ENCODE measurements at places on chromosomes 3 and 15.

DNA sequence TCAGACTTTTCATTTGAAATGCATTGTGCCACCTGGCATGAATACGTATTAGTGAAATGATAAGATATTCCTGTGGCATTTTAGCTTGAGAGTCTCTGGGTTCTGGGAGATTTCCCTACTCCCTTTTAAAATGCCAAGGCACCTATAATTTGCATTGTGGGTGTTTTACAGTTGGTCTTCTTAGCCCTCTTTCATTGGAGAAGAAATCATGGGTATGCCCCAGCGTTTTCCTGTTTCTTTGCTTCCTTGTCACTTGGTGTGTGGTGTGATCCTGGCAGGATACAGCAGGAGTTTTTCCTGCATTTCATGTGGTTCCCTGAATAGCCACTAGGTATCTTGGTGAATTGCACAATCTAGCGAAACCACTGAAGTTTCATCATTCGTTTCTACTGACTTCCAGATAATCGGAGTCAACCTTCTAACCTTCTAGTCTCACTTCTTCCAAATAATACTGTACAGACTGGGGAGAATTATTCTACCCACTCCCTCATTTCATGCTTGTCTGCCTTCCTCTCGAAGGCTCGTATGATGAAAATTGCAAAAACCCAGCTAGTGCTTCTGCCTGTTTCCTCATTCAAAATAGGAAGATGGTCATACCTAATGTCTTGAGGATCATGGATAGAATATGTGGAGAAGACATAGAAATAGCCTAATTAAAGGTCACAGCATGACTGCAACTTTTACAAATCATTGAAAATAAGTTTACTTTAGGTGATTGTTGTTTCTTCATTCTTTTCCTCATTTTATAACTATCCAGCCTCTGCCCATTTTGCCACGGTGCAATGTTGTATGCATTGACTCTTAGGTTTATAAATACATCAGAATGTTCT lies 2.6 kb downstream of the BHLHE40 start:
- no peak for DNase-seq

DNA sequence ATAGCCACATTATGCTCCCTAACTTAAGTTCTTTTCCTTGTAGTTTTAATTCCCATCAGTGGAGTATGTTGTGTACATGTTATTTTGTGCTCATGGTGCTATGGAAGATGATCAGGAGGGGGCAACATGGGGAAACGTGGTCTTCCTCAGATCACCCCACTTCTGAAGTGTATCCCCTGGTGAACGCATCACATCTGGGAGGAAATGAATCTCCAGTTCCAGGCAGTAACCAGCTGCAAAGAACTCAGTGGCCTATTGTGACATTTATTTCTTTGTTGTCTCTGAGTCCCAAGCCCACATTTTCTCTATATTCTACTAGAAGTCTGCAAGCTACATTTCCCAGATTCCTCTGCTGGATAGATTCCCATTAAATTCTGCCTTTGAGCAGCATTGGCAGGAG lies 217.0 kb downstream of the SATB1 start:
- no peak for DNase-seq

- DNase-seq, result no peak
These were observed 43.9 kb downstream of the SEMA3G start for GRCh38 chr3:52401021-52401420.

DNA sequence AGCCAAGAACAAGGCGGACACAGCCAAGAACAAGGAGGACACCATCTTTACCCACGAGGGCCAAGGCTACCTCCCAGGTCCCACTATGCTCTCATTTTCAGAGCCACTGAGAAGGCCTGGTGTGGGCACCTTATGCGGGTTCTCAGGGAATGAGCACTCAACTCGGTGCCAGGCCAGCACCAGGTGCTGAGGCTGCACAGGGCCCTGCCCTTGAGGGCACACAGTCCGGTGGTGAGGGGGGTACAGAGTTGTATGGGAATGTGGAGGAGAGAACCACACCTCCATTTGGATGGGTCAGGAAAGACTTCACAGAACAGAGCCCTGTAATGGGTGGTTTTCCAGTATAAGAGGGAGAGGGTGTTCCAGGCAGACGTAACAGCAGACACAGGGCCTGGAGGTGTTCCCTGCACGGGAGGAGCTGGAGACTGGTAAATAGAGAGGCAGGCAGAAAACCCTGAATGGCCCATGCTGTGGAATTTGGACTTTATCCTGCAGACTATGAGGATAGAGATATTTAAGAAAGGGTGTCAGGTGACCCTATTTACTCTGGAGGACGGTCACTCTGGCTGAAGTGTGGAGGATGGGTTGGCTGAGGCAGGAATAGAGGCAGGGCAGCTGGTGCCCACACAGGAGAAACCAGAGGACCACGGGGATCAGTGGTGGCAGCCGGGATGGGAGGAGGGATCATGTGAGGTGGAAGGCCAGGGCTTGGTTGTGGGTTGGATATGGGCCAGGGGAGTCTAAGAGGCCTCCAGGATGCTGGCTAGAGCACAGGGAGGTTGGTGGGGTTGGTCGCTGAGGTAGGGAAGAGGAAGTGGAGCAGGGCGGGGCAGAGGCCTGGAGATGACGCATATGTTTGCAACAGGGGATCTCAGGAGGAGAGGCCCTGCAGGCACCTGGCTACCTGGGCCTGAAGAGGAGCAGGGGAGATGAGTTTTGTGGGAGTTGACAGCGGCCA lies 34.6 kb downstream of the CRABP1 start:
- no peak for DNase-seq

- DNase-seq, result no peak
These were observed 168.2 kb upstream of the NR2F2 start for GRCh38 chr15:96162322-96162721.

DNA sequence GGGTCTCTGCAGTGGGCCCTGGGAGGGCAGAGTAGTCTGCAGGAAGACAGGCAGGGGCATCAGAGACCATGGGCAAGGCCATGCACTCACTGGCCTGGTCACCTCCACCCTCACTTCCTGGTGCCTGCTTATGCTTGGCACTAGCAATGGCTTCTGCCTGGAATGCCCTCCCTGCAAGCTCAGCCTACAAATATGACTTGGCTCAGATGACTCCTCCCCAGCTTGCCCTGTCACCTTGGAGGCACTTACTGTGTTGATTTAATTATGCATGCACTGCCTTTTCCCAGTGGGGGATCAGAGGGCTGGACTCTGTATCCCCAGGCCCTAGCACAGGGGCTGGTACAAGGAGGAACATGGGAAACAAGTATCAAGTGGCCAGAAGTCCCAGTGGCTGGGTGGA lies 7.8 kb downstream of the C3orf18 start:
- DNase-seq, result no peak

- no peak for DNase-seq
These were observed 474.9 kb downstream of the ROBO2 start for GRCh38 chr3:77514766-77515165.

GRCh38 chr3:40304352-40304751 lies 5.2 kb upstream of the EIF1B start:
- no peak for DNase-seq

DNA sequence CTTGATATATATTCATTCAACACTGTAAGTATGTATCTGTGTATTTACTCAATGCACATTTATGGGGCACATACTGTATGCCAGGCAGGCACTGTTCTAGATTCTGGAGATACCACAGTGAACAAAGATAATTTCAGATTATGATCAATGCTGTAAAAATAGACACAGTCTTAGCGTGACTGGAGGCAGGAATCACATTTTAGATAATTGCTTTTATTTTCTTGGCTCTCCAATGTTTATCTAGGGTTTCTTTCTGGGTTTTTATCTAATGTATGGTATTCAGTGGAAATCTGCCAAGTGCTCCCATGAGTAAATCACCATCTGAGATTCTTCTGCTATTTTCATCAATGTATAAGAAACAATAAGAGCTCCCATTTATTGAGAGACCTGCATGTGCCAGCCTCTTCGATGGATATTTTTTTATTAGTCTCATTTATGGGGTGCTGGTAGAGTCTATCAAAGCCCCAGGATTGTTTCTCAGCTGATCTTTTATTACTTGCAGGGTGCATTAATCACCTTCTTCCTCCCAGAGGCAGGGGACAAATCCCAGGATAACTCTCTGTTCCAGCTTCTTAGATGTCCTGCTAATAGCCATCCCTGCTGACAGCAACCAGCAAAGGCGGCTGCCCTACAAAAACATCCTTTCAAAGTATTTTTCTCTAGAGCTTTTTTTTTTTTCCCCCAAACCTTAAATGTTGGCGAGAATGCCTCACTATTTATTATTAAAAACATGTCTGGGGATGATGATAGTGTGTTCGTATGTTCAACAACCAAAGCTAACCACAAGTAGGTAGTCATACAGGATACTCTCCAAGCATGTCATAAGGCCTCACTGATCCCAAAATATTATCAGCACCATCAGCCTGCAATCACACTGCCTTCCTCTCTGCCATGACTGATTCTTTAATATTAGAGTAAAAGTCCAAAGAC lies 331.0 kb upstream of the RASGRP1 start:
- DNase-seq, result no peak

GRCh38 chr3:176740906-176741663 lies 456.2 kb downstream of the TBL1XR1 start:
- DNase-seq, result no peak

GRCh38 chr3:195274259-195274966 lies 3.5 kb upstream of the XXYLT1 start:
- DNase-seq, result no peak

DNA sequence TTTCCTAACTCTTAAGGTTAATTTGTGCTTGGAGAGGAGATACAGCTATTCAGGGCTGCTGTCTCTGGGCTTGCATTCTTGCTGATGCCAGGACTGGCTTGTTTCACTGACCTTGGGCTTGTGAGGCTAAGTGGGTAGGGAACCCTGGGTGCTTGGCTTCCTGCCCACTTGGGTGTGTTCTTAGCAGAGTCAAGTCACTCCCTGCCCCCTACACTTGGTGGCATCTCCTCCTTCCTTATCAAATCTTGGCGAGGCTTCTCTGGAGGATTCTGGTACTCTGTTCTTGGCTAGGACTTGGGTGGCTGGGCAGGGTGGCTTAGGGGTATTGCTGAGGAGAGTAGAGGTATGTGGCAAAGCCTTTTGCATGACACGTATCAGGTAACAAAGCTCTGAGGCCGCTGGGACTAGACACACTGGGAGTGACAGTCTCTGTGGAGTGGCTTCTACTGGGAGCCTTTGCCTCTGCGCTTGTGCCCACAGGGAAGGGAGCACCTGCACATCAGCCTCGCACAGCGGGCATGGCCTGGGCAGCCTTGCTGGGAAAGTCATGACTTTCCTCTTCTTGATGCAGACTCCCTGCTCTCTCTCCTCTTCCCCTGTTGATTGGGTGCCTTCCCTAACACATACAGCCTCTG lies 41.8 kb downstream of the CHCHD6 start:
- no peak for DNase-seq

DNA sequence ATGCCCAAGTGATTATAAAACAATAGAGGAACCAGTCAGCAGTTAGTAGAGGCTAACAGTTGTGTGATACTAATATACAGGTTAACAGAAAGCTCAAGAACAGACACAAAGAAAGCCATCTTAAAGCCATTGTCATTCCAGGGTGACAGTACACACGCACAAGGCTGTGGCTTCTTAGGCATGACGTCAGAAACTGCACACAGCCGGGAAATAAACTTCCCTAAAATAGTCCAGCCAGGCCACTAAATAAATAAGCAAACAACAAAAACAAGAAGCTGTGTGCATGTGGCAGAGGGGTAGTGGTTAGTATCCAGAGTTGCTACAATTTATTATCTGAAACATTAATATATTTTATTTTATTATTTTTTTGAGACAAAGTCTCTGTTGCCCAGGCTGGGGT lies 49.8 kb downstream of the PPCDC start:
- no peak for DNase-seq

DNA sequence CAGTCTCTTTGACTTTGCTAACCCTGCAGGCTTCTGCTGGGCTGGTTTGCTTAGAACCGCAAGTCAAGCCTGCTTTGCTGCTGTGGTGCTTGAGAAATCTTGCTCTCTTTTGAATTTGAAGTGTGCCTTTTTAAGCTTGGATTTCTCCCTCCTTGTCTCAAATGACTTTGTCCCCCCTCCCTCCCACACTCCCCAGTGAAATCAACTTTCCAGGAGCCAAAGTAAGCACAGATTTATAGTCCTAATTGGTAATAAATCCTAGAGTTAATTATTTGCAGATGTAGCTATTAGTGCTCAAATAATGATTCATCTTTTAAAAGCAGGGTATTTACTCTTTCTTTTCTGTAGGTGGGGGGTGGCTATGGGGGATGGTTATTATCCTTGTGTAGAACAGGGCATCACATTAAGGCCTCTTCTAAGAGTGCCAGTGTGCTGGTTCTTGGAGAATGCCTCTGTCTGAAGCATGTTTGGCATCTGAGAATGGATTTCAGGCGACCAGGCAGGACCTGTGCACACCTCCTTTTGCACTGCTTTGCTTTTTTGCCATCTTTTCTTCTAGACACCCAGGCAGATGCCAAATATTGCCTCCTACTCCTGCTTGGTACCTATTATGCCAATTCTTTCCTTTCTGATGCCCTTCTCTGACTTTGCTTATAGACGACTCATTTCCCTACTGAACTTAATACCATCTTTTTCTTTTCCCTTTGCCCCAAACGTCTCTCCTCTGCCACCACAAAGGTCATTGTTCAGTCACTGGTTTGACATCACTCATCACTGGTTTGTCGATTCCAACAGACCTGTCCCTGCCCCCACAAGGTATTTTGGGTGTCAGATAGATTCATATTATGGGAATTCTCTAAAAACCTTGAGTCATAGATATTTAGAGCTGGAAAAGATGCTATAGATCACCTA lies 50.7 kb downstream of the CLDN11 start:
- no peak for DNase-seq

DNA sequence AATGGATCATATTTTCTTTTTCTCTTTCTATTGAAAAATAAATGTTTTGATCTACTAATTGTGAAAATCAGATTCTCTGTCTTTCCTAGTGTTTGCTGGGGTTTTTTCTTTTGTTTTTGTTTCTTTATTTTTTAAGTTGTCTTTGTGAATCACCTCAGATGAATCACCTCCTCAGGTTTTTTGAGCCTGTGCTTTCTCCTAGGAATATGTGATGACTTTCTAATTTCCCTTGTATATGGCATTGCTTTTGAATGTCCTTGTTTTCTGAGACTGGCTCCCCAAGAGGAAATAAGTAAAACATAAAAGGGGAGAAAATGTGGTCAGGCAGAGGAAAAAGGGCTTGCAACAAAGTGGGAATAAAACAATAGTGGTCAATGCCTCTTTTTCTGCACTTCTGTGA lies 750.0 kb downstream of the ZPLD1 start:
- DNase-seq, result no peak

DNA sequence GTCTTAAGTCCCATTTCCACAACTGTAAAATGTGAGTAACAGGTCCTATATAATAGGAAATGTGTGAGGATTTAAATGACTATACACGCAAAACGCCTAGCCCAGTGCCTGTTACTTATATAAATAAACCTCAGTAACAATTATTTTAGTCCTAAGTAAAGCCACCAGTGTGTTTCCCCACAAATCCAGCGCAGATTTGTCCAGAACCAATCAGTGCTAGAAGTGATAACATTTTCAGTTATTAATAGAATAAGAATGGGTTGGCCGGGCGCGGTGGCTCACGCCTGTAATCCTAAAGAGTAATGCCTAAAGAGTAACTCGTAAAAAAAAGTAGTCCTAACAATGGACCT lies 561 bp downstream of the RPAP1 start:
- no peak for DNase-seq

DNA sequence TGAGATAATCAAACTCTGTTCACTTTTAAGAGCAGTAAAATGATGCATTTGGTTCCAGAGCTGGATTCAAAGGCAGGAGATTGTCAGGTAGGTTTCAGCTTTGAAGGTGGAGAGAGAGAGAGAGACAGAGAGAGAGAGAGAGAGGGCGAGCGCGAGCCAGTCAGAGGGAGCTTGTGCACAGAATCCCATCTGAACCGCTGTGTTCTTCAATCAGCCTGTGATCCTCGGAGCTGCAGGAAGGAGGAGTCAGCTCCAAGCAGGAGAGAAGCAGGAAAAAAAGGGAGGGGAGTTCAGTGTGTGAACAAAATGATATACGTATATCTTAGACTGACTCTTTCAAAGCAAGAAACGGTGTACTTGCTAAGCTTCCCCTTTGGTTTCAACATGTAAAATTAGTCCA lies at the start of gene GPR149:
Gene GPR149 (minus strand): TSS at position 177 of the 400 bp plus-strand sequence. CDS start 575 bp downstream, outside the sequence.
- DNase-seq, result no peak

Data from stimulated activated CD8-positive, alpha-beta memory T cell treated with anti-CD3 and anti-CD28 coated beads, Interleukin-4, amount 100 ng/mL, for 4 hours (primary cell).